ENCODE measurements at places on chromosomes 11 and 22. TPM values are rescaled to one million over a fixed set of nuclear protein-coding genes. Genes with fewer than 3 reads are reported as not detected.

Gene ST14
- polyA plus RNA-seq = not detected

GRCh38 chr11:34570584-34570983 lies 50.3 kb upstream of the EHF start:
- DNase-seq = no peak

- DNase-seq = no peak
Observed at GRCh38 chr11:116329354-116330090, 443.3 kb downstream of the BUD13 start.

- no peak for DNase-seq
Observed at GRCh38 chr11:37456746-37457145, 858.7 kb upstream of the RAG2 start.

DNA sequence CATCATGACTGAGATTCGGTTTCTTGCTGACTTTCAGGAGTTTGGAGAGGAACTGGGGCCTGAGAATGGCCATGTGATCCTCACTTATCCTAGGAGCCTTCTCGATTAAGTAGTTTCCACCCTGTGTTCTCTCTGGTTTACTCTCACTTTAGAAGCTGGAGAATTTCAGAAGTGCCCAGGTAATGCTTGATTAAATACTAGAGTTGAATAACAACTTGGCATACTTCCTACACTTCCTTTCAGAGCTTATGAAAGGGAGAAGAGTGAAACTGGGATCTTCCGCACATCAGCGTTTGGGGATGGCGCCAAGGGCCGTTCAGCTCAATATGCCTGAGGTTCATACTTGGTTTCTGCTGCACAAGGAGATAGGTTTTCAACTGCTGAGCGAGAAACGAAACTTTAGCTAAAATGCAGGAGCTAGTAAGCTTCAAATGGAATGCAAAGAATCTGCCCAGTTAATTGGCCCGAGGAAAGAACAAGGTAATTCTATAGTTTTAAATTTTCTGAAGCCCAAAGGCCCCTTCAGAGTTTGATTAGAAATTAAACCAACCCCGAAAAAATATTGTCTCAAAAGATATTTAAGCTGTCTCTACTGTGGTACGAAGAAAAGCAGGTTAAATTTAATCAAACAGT lies 823 bp upstream of the MUC15 start:
- DNase-seq = no peak

Gene CHEK1
- polyA plus RNA-seq = 33.2 TPM

Gene THAP12
- polyA plus RNA-seq = 38.2 TPM

DNA sequence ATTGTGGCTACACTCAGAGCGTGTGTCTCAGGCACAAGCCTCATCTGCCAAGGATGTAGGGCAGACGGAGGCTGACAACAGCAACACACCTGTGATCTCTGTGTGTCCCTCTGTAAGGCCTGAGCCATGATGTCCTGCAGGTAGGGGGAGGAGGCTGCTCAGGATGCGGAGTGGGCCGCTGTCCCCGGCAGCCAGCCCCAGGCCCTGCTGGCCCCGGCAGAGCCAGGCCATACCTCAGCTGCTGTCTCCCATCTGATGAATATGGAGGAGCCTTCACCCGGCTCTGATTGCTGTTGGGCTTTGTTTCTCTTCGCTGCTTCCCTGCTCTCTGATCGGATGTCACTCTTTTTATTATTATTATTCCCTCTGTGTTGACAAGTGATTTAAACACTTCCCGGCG lies 83.6 kb upstream of the NCAM1 start:
- DNase-seq = no peak

Gene SLC6A5
- not detected for polyA plus RNA-seq

- no peak for DNase-seq
Observed at GRCh38 chr11:125162743-125163142, 1.8 kb upstream of the PKNOX2 start.

GRCh38 chr11:36456156-36456555 lies 53.9 kb downstream of the TRAF6 start:
- no peak for DNase-seq

Gene POLDIP3
- 50.6 TPM for polyA plus RNA-seq

Gene NUCB2
- polyA plus RNA-seq = 275 TPM

Gene OR51I1
- polyA plus RNA-seq = not detected

- no peak for DNase-seq
Observed at GRCh38 chr11:130077671-130078070, 8.0 kb downstream of the APLP2 start.

Gene C11orf71
- 4.5 TPM for polyA plus RNA-seq

DNA sequence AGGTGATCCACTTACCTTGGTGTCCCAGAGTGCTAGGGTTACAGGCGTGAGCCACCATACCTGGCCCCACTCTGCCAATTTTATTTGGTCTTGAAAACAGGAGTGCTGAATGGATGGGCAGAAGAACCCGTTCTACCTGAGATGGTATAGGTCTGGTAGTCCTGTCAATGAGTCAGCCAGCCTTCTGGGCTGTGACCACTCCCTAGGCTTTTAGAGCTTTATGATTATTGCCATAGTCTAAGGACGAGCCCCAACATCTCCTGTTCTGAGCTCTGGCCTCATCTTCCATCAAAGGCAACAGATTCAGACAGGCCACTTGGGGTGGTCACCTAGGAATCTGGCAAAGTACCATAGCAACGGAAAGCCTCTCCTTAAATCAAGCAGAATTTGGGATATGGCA lies 11.5 kb downstream of the ZDHHC5 start:
- DNase-seq = no peak

Gene STX5
- 52.1 TPM for polyA plus RNA-seq

- DNase-seq = no peak
Observed at GRCh38 chr11:120001178-120002090, 136.5 kb downstream of the TRIM29 start.

DNA sequence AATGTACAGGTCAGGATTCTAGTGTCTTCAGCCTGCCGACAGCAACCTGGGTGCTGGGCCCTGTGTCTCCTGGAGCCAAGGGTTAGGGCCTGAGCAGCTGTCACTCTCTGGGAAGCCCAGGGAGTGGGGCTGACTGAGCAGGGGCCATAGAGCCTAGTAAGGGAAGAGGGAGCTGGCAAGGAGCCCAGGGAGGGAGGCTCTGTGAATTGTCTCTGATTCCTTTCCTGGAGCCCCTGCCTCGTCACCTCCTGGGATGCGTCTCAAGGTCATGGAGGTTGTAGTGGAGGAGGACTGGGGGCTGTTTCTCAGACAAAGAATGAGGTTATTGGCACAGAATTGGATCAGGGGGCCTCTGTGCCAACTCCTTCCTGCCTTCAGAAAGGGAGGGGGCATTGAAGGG lies 11.8 kb downstream of the SOX10 start:
- no peak for DNase-seq

GRCh38 chr11:26188554-26188953 lies 143.4 kb upstream of the ANO3 start:
- no peak for DNase-seq

DNA sequence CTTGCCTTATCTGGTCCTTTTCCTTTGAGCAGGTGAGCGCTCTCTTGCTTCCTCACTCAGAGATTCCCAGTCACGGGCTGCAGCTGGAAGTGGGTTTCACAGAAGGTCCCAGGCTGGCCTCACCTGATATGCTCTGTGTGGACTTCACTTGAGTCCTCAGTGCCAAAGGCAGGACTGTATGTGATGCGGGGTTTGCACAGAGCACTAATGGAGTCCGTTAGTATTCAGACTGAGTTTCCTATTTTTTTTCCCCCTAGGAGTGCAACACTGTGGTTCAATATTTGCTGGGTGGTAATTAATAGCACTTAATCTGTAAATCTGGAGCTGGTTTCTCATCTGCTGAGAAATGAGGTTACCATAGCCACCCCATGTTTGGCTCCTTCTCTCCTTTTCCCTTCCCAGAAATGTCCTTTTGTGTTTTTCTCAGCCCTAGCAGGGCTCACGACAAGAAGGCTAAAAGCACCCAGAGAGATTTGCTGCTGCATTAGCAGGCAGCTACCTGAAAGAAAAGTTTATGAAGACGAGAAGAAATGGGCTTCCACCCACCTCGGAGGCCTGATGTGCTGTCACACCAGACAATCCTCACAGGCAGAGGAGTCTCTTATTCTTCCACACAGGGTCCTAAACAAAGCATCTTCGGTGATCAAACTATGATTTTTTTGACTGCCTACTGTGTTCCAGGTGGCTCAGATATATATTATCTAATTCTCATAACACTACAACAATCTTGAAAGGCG lies 262.1 kb downstream of the KIRREL3 start:
- DNase-seq = no peak

DNA sequence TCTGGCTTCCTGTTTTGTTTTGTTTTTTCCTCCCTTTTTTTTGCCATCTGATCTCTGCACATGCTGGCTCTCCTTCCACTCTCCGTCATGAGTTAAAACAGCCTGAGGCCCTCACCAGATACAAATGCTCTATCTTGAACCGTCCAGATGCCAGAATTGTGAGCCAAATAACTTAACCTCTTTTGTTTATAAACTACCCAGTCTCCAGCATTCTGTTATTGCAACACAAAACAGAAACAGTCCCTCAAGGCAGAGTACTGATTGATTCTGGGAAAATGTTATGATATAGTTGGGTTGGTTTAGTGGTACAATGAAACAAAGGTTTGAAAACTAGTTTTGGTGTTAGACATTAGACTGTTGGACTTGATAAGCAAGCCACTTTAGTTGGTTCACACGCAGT lies 1390.0 kb upstream of the RAG2 start:
- DNase-seq = peak; percentile 26

- DNase-seq = no peak
Observed at GRCh38 chr22:27748349-27748748, 53.2 kb downstream of the MN1 start.

DNA sequence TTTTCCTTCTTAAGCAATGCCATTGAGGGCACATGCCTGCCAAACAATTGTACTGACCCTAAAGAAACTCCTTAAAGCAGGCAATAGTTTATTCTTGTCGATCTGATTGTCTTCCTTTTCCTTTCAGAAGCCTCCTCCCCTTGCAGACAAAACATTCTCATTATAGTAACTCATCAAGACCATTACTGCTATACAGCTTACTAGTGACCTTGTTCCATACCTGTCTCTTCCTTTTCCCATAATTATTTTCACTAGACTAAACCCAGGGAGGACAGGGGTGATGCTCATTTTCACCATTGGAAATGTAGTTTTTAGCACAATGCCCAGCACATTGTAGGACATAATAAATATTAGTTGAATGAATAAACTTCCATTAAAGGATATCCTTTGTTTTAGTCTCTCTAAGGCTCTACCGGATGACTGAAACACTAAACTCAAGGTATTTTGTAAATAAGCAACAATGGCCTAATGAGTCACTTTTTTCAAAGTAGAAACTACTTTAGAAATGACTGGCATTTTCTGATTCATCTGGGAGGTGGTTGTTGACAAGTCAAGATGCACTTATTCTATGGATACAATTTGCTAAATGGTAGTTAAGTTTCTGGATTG lies 9.3 kb upstream of the MSANTD4 start:
- no peak for DNase-seq

DNA sequence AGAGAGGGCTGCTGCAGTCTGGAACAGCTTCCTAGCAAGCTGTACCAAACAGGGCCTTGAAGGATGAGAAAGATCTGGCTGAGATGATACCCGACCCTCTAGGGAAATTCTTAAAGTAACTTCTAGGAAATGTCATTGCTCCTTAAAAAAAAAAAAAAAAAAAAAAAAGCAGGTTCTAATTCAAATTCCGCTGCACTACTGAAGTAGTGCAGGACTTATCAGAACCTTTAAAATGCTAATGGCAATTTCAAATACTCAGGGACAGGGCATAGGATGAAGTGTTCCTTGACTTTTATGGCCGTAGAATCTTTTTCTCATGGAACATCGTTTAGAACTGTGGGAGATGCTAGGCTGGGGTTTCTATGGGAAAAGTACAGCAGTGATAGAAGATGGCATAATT lies 13.1 kb downstream of the MIAT start:
- DNase-seq = no peak

DNA sequence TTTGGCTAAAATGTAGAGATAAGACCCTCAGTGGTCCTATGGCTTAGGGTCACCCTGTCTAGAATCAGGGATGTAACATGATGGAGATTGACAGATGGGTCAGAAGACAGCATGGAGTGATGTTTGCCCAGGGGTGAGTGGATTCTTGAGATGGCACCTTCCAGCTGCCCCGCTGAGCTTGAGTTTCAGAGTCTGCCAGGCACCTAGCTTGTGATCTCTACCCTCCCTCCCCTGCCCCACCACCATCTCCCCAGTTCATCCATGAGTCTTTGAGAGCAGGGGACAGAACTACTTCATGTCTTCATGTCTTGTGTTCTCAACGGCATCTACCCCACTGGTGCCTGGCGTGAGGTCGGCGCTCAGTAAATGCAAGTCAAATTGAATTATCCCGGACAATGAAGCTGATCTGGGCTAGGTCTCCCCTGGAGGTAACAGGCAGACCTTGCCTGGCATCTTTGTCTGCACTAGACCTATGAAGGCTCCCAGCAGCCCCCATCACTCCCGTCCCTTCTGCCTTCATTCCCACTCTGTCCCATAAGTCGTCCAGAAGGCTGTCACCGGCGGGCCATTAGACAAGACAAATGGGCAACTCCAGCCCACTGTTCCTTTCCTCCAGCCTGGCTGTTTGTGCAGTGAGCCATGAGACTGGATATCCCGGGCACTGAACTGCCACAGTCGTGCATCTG lies 239.2 kb upstream of the TBCEL start:
- DNase-seq = no peak

Gene OR8G5
- not detected for polyA plus RNA-seq

DNA sequence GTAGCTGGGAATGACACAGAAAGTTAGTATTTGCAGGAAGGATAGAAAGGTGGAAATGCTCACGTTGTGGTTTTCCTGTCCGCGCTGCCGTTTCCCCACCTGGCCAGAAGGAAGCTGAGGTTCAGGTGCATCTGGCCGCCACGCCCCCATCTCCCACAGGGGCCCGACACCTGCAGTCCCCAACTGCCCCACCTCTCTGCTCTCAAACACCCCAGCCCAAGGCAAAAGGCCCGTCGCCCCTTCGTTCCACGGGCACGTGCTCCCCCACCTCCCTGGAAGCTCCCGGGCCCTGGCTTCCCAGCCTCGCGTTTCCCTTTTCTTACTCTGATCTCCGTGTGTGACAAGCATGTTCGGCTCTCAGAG lies 985.1 kb downstream of the BRD1 start:
- DNase-seq = no peak

- DNase-seq = no peak
Observed at GRCh38 chr11:57406337-57406904, 16.0 kb upstream of the PRG2 start.

Gene ZNF70
- polyA plus RNA-seq = 1.6 TPM

Gene DNAJB7
- not detected for polyA plus RNA-seq

DNA sequence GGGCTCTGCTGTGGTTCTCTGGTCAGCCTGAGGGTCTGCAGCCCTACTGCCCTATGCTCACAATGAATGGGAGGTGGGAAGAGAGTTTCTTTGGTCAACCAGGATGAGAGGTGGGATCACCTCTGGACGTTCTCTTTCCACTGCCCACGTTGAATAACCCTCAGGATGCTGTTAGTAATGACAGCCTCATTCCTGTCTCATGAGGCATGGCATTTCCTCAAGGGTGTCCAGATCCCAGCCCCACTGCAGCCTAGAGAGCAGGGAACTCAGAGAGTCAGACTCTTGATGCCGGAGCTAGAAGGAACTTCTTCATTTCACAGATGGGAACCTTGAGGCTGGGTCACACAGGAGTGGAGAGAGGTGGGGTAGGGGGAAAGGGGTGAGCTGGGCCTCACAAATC lies 196.0 kb downstream of the CEP164 start:
- DNase-seq = no peak

DNA sequence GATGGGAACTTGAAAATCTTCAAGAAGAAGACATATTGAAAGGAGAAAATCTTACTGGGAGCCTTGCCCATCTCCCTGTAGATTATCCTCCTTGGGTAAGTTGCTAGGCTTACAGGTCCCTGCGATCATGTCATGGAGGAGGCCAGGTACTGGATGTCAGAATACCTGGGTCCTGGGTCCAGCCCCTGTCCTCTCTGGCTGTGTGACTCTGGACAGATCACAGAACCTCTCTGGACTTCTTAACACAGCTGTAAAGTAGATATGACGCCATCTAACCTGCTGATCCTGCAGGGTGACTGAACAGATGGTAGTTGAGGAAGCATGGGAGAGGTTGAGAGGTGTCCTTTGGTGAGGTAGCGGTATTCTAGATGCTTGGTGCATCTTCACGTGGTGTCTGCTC lies 4.1 kb downstream of the TSKU start:
- no peak for DNase-seq
